Cortex of kidney (tissue), 1 donor: ENCODE measurements at places on chromosomes 12 and 14.

- no peak for DNase-seq
Measured at GRCh38 chr14:35343702-35344101, 51.5 kb downstream of the PSMA6 start.

DNA sequence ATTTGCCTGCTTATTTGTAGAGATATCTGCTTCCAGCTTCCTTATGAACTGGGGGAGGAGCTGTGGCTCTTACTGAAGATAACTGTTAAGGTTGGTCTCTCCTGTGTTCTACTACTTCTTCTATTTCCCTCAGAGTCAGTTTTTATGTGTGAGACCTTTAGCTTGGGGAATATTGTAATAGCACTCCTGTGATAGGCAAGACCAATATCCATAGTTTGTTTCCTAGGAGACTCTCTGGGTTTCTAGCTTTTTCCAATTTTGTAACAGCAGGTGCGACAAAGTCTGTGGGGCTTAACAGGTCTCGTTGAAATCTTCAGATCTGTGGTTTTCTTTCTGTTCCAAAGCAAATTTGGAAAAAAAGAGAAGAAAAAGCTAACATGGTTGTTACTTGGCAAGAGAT is at the start of gene OR10G3:
TSS of gene OR10G3 (minus strand) at position 101 of the 400 bp plus-strand sequence. CDS start 9,332 bp downstream, outside the sequence.
- no peak for DNase-seq

GRCh38 chr12:93957870-93958269 is 190.5 kb upstream of the PLXNC1 start:
- DNase-seq: no peak

DNA sequence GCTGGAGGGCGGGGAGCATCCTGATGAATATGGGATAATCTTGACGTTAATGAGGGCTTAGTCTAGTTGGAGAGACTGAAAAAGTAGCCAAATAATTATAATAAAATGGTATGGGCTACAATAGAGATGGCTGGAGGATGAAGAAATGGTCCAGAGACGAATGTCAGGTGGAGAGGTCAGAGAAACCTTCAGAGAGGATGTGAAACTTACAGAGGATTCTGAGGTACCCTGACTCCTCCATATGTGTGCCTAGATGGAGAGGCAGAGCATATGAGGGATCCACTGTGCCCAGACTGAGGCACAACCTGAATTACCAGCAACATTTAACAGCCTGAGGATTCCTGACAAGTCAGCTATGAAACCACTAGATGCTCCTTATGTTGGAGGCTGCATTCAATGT is 417.0 kb downstream of the ATP23 start:
- no peak for DNase-seq

- no peak for DNase-seq
Measured at GRCh38 chr12:7376196-7376595, 67.8 kb downstream of the CD163L1 start.

- no peak for DNase-seq
Measured at GRCh38 chr14:67533754-67534085, 630 bp downstream of the PLEKHH1 start.

GRCh38 chr12:90630006-90630405 is 325.0 kb downstream of the CCER1 start:
- no peak for DNase-seq
